Coronary artery (tissue), 2 donors: ENCODE measurements at places on chromosomes 16 and 17.

- no peak for DNase-seq
Measured at GRCh38 chr17:71628306-71628705, 492.5 kb upstream of the SOX9 start.

- no peak for DNase-seq
Measured at GRCh38 chr16:80433623-80434022, 107.2 kb upstream of the DYNLRB2 start.

DNA sequence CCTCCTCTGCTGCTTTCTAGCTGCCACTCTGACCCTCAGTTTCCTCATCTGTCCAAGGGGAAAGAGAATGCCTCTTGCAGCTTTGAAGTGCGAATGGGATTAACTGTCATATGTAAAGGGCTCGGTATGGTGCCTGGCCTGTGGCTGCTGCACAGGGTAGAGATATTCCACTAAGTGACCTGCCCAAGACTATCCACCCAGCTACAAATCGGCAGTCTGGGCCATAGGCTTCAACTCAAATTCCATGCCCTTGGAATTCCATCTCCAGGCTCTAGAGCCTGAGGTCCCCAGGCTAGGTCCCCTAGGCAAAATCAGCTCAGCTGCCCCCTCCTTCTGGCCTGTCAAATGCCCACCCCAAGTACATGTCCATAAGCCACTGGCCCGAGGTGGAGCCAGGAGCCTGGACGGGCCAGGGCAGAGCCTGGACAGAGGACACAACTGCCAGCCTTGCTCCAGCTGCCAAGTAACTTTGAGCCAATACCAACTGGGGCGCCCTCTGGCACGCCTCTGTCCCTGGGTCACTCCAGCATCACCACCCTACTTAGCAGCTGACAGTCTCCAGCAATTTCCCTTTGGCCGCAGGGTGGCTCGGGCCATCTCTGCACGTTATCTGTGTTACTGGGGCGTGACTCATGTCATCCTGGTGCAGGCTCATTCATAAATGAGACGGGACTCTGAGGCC is 57.2 kb downstream of the SDK2 start:
- DNase-seq = no peak

GRCh38 chr17:79557276-79558090 is 53.4 kb downstream of the RBFOX3 start:
- no peak for DNase-seq

DNA sequence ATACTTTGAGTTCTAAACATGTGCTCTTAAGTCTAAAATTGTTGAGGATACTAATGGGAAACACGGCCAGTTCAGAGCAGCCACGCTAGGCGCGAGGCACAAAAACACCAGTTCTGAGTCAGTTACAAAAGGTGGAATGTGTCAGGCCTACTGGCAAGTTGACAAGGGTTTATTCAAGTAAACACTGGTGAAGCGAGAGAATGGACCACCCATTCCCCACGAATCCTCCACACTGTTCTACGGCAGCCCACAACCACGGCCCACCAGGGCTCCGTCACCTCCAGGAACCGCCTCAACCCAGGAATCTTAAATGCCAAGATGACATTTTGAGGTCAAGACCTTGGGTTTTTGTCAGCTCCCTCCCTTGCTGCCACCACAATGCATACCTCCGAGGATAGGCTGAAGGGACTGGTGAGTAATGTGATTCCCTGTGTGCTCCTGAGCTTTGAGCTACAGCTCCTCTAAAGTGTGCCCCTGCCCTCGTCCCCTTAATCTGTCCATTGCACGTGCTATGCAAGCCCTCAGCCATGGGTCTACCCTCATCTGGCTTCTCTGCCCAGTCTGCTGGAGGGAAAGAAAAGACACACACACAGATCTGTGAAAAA is 28.5 kb upstream of the TRAP1 start:
- no peak for DNase-seq

DNA sequence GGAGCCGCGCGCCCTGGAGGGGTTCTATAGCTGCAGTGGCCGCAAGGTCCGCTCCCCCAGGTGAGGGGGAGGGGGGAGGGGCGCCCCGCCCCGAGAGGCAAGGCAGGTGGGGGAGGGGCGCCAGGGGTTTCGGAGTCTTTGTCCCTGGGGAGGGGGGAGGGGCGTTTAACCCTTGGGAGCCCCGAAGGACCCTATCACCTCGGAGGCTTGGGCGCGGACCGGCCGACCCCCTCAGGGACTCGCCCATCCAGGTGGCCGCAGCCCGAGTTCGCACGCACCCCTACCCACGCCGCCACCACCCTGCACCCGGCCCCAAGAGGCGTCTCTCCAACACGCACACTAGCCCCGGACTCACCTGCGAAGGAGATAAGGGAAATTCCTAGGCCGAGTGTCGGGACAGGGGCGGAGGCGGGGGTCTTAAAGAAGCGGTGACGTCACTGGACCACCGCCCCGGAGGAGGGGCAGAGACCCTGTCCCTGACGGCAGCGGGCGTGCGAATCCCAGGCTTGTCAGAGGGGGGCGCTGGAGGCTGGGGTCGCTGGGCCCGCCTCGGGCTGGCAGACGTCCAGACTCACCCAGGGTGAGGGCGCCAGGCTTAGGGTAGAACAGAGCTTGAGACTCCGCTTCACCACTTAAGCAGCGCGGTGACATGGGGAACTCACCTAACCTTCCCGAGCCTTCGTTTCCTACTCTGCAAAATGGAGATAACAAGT is at the start of gene CLDN6:
TSS of gene CLDN6 (minus strand) at position 390 of the 713 bp plus-strand sequence. CDS start 2,162 bp downstream, outside the sequence.
- no peak for DNase-seq

GRCh38 chr17:1769822-1770477 is 8.1 kb downstream of the SERPINF1 start:
- DNase-seq = no peak

DNA sequence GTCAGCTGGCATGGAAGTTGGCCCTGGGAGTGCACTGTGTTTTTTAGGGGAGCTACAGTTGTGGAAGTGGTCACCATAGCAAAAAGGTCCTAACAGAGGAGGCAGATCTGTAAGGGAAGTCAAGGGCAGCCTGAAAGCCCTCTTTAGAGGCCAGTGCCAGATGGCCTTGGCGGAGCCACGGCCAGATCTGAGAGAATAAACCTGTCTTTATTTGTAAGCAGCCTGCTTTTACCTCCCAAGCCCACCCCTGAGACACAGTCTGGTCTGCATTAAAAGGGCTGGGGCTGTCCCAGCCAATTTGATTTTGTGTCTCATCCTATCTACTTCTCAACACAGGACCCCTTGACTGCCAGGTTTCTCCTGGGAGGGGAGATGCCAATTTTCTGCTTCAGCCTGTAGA is 51.0 kb upstream of the NOL11 start:
- no peak for DNase-seq

- DNase-seq = no peak
Measured at GRCh38 chr16:18783430-18784341, 6.4 kb downstream of the RPS15A start.
